ENCODE measurements at places on chromosomes 16 and 17.

- DNase-seq: peak; percentile 89
Measured at GRCh38 chr17:51372345-51373004, 112.1 kb downstream of the UTP18 start.

DNA sequence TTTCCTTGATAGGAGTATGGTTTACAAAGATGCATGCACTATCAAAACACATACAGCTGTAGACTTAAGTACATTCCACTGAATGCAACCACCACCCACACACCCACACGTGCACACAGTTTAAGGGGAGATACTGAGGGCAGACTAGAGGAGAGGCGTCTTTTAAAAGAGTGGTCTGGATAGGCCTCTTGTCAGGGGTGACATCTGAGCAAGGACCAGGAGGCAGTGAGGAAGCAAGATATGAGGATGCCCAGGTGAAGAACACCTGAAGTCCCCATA lies 12.6 kb downstream of the MPHOSPH6 start:
- DNase-seq: no peak

DNA sequence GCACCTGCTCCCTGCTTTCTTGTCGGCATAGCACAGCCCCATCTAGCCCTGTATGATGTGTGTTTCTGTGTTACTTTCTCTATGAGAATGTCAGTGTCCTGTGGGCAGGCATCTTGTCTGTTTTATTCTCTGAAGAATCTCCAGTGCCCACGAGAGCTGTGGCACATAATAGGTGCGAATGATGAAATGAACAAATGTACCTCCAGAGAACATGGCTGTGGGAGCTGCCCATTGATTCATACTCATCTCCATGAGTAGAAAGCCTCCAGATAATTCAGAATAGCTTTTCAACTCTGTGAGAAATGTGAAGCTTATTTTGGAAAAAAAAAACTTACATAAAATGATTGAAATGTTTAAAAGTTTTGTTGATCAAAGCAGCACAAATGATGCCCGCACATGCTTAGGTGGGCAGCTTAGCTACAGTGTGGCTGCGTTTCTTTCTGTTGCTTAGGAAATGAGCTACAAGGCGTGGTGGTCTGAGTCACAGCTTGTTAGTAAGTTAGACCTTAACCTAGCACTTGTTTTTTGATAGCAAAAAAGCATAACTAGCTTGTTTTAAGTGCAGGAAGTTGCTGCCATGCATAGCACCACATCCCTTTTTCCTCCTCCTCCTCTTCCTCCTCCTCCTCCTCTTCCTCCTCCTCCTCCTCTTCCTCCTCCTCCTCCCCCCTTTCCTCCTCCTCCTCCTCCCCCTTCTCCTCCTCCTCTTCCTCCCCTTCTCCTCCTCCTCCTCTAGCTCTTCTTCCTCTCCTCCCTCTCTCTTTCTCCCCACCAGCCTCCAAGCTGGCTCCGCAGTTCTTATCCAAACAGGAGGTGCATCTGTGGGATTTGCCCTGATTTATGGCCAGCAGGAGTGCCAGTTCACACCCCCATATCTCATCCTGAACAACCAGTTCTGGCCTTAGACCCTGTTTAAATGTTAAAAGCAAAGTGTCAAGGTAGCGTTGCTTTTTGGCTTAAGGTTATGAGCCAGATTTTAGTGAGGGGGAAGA lies 221.5 kb downstream of the IRF8 start:
- no peak for DNase-seq

- no peak for DNase-seq
Measured at GRCh38 chr16:81551151-81551808, 106.7 kb downstream of the CMIP start.

DNA sequence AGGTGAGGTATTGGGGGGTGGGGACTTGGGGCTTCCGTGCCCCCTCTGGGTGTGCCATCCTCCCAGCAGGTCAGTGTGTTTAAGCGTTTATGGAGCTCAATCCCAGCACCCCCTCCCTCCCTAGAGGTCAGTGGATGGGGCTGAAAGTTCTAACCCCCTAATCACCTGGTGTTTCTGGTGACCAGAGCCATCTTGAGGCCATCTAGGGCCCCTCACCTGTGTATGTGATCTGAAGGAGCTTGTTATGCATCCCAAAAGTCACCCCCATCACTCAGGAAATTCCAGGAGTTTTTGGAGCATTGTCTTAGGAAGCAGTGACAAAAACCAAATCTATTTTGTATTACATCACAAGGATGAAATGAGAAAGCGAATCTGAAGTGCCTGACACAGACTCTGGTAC lies 67.8 kb upstream of the NOL11 start:
- no peak for DNase-seq

GRCh38 chr17:54990118-54990517 lies 21.6 kb downstream of the STXBP4 start:
- no peak for DNase-seq

DNA sequence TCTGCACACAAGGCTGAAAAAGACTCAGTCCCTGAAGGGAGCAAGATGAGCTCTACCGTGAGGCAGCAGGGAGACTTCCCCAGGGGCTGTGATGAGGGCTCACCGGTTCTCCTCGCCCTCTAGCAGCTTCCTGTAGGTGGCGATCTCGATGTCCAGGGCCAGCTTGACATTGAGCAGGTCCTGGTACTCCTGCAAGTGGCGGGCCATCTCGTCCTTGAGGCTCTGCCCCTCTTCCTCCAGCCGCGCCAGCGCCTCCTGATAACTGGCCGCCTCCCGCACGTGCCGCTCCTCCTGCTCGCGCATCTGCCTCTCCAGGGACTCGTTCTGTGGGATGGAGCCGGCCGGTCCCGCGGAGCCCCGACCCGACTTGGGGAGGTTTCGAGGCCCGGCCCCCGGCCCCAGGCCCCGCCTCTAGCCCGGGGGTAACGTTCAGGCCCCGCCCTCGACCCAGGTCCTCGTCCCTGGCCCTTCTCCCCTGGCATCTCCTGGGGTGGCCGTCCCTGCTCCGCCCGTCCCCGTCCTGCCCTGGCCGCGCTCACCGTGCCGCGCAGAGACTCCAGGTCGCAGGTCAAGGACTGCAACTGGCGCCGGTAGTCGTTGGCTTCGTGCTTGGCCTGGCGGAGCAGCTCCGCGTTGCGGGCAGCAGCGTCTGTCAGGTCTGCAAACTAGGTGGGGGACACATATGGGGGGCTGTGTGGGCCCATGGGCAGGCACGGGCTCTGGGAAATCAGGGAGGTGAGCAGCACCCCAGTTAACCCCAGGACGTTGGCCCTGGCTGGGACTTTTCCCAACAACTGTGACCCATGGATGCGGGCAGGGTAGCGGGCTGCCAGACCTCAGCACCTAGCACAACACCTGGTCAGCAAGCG lies 3.9 kb downstream of the GFAP start:
- no peak for DNase-seq

DNA sequence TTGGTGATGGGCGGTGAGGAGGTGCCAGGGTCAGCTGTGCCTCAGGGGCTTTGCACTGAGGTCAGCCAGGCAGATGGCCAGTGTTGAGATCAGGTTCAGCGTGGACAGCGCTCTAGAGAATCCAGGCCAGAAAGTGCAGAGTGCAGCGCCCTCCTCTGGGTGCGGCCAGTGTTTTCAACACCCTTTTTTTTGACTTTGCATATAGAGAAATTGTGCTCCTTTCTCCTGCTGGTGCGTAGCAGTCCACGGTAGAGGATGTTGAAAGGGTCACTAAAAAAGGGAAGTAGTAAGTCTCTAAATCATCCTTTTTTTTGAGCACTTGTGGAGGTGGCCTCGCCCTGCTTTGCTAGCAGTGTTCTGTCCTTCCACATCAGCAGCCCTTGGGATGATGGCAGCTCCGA lies 53.9 kb downstream of the BANP start:
- no peak for DNase-seq

DNA sequence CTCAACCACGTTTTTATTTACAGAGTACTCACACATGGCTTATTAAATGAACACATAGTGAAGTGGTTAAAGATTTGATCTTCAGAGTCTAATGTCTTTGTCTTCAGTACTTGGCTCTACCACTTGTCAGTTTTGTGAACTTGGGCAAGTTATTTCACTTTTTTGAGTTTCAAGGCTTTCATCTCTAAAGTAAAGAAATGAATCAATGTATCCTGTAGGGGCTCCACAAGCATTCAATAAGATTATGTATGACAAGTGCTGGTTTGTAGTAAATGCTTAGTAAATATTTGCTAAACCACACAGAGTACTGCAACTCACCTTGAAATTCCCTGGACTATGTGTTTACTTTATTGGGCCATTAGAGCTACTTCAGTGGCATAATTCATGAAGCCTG lies 446.0 kb upstream of the GOT2 start:
- DNase-seq: no peak

GRCh38 chr17:42078396-42079043 lies 19.8 kb downstream of the ZNF385C start:
- DNase-seq: no peak

- DNase-seq: no peak
Measured at GRCh38 chr17:41825175-41825845, 10.7 kb downstream of the NT5C3B start.

- DNase-seq: no peak
Measured at GRCh38 chr17:6077752-6078151, 7.6 kb downstream of the WSCD1 start.

GRCh38 chr17:33871720-33872540 lies 383.2 kb upstream of the CCL2 start:
- DNase-seq: no peak

DNA sequence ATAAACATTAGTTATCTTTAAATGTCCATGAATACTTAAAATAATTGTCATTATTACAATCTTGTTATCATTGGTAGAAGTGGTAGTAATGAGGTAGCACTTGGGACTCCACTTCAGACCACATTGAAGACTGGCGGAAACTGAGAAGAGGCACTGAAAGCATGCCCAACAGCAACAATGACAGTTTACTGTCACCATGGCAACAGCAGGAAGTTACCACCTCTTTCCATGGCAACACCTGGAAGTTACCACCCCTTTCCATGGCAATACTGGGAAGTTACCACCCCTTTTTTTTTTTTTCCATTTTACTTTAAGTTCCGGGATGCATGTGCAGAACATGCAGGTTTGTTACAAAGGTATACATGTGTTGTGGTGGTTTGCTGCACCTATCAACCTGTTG lies 494.9 kb upstream of the RBFOX1 start:
- no peak for DNase-seq

DNA sequence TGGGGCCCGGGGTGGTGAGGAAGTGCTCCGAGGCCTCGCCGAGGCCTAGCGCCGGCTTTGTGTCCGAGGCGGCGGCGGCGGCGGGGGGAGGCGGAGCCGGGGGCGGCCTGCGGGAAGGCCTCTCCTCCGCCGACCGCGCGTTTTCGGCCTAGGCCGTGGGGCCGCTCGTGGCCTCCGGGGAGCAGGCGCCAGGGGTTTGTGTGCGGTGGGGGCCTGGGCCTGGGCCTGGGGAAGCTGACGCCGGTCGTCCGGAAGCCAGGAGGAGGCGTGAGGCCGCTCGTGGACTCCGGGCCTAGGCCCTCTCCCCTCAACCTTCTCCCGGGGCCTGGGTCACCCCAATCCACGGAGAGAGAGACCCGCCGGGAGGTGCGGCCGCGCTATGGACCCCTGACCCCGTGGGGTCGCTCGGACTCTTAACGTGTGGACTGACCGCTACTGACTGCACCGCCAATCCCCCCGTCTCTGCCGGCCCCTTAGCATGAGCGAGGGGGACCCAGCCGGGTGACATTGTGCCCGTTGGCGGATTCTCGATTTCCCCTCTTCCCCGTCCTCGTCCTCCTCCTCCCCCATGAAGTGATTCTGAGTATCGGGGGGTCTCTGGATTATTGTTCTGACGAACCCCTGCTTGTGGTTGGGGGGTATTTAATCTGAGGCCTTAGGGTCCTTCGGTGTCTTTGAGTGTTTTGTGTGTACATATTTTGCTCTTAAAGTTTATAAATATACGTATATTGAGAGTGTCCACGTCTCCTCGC lies 660 bp downstream of the RBBP6 start:
- DNase-seq: no peak

GRCh38 chr17:50603340-50603739 lies 31.3 kb upstream of the ABCC3 start:
- no peak for DNase-seq

- DNase-seq: no peak
Measured at GRCh38 chr17:3724378-3725077, 825 bp downstream of the HASPIN start.

- DNase-seq: no peak
Measured at GRCh38 chr17:43169561-43170139, 1.4 kb upstream of the NBR1 start.

GRCh38 chr17:29210879-29211278 lies 30.7 kb upstream of the MYO18A start:
- DNase-seq: no peak

DNA sequence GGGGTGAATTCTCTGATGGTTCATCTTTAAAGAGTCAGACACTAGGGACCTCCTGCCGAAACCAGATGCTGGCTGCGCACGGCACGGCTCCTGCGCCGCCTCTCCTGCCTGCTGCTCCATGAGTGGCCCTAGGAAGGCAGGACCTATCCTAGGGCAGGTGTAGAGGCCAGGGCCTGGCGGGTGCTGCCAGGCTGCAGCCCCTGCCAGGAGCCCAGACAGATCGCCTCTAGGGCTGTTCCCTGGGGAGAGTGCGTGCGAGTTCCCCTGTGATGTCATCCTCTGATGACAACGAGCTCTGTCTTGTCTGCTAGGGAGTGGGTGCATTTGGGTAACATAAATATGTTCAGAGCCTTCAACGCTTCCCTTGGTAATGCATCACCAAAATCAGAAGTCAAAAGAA lies 23.9 kb downstream of the SLC38A10 start:
- DNase-seq: no peak

- DNase-seq: no peak
Measured at GRCh38 chr17:44916781-44917241, 1.5 kb upstream of the GFAP start.

GRCh38 chr16:6558661-6559060 lies 774.0 kb upstream of the RBFOX1 start:
- DNase-seq: no peak

GRCh38 chr16:66324815-66325515 lies 41.5 kb upstream of the CDH5 start:
- DNase-seq: no peak

- DNase-seq: no peak
Measured at GRCh38 chr17:5536866-5537650, 47.3 kb downstream of the NLRP1 start.

DNA sequence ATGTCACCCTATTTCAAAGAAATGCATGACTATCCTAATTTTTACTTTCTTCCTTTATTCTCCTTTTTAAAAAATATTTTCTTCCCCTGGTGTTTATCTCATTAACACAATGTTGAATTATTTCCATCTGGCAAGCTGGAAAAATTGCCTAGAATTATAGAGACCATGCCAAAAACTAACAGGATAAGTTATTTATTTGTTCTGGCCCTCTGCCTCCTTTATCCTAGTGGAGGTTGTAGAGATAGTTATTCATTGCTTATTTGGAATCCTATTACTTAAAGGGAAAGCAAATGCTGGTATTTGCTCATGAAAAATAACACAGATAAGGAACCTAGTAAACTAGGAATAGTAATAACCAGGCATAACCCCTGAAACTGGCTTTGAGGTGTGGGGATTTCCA lies 684.9 kb upstream of the KIF2B start:
- DNase-seq: no peak

- DNase-seq: peak; percentile 25
Measured at GRCh38 chr17:12545877-12546513, 119.7 kb upstream of the MYOCD start.

GRCh38 chr17:42536372-42537155 lies 523 bp downstream of the NAGLU start:
- no peak for DNase-seq

Data from Jurkat, Clone E6-1 (cell line).